G401 (cell line): ENCODE measurements at places on chromosomes 13 and 19. TPM values are rescaled to one million over a fixed set of nuclear protein-coding genes. Genes with fewer than 3 reads are reported as not detected.

DNA sequence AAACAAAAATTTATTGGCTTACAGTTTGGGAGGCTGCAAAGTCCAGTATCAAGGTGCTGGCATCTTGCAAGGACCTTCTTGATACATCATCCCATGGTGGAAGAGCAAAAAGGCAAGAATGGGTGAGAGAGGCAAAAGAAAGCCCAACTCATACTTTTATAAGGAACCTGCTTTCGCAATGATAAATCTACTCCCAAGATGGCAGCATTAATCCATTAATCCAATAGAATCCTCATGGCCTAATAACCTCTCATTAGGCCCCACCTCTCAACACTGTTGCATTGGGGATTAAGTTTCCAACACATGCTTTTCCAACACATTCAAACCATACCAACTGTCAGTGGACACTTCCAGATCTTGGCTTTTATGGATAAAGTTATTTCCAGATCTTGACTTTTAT, 48.7 kb upstream of the ZNF507 start:
- DNase-seq = no peak

- DNase-seq = no peak
Measured at GRCh38 chr13:20824762-20825476, 51.2 kb upstream of the EEF1AKMT1 start.

DNA sequence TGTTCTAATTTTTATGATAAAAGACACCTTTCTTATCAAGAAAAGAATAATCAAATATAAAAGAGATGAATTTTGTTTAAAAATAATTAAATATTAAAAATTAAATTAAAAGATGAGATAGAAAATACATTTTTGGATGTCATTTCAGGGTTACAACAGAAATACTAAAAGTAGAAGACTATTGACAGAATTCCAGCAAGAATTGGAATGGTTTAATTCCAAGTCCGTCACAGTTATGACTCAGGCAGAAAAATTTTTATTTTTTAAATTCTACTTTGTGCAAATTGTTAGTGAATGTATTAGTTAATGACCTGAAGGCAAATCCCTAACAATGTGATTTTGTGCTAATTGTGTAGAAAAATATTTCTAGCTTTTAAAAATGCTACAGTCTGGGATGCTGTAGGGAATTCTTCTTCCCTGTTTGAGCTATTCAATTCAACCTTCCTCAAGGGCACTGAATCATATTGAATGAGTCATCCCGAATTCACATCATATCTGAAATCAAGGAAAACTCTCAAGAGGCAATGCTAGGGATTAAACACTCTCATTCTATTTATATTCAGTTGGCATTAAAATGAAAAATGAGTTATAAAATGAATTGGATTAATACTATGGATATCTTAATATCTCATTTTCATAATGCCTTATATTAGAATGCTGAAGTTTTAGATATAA, 633.5 kb upstream of the ATXN8OS start:
- DNase-seq = no peak

DNA sequence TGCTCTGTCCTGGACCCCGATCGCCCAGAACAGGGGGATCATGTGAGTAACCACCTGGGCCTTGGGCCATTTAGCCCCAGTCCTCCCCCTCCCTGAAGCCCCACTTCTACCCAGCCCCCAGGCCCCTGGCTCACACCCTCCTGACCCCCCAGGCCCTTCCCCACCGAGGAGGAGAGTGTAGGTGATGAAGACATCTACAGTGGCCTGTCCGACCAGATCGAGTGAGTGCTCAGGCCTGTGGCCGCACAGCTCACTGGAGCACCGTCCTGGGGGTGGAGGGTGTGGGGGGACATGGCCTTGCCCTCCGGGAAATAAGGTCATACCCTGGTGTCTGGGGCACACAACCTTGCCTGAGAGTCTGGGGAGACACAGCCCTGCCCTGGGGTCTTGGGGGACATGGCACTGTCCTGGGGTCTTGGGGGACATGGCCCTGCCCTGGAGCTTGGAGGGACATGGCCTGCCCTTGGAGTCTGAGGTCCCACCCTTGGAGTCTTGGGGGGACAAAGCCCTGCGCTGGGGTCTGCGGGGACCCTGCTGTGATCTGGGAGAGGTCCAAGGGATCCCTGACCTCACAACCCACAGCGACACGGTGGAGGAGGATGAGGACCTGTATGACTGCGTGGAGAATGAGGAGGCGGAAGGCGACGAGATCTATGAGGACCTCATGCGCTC, 49.3 kb downstream of the VAV1 start:
- no peak for DNase-seq

DNA sequence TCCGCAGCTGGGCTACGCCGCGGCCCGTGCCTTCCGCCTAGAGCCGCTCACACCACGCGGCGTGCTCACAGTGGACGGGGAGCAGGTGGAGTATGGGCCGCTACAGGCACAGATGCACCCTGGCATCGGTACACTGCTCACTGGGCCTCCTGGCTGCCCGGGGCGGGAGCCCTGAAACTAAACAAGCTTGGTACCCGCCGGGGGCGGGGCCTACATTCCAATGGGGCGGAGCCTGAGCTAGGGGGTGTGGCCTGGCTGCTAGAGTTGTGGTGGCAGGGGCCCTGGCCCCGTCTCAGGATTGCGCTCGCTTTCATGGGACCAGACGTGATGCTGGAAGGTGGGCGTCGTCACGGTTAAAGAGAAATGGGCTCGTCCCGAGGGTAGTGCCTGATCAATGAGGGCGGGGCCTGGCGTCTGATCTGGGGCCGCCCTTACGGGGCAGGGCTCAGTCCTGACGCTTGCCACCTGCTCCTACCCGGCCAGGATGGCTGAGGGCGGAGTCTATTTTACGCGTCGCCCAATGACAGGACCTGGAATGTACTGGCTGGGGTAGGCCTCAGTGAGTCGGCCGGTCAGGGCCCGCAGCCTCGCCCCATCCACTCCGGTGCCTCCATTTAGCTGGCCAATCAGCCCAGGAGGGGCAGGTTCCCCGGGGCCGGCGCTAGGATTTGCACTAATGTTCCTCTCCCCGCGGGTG, 7.4 kb downstream of the DBP start:
- peak; percentile 85 for DNase-seq

DNA sequence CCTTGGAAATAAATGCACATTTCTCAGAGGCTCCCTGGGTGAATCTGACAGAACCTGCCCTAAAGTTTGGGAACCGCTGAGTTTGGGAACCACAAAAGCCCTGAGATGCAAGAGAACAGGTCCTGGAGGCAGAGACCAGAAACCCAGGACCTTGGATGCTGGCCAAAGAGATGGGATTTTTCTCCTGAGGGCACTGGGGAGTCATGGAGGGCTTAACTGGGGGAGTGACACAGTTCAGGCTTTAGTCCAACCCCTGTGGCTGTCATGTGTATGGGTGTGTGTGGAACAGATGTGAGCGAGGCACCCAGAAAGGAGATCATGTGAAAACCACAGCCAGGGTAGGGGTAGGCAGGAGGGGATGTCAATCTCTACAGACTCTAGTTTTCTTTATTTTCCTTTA, 3.9 kb upstream of the NCCRP1 start:
- no peak for DNase-seq

DNA sequence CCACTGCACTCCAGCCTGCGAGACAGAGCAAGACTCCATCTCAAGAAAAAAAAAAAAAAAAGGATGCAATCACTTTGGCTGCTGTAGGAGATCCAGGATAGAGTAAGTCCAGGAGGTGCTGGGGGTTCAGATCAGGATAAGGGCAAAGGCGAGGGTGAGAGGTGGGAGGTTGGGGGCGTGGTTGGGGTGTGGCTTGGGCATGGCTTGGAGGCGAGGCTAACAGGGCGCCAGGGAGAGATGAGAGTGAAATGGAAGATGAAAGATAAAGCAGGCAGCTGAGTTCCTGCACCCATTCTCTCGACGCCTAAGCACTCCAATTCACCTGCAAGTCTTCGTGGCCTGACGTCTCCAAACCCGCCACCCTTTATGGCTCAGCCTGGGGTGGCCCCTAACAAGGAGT, 25.0 kb upstream of the ZNRF4 start:
- DNase-seq = no peak

DNA sequence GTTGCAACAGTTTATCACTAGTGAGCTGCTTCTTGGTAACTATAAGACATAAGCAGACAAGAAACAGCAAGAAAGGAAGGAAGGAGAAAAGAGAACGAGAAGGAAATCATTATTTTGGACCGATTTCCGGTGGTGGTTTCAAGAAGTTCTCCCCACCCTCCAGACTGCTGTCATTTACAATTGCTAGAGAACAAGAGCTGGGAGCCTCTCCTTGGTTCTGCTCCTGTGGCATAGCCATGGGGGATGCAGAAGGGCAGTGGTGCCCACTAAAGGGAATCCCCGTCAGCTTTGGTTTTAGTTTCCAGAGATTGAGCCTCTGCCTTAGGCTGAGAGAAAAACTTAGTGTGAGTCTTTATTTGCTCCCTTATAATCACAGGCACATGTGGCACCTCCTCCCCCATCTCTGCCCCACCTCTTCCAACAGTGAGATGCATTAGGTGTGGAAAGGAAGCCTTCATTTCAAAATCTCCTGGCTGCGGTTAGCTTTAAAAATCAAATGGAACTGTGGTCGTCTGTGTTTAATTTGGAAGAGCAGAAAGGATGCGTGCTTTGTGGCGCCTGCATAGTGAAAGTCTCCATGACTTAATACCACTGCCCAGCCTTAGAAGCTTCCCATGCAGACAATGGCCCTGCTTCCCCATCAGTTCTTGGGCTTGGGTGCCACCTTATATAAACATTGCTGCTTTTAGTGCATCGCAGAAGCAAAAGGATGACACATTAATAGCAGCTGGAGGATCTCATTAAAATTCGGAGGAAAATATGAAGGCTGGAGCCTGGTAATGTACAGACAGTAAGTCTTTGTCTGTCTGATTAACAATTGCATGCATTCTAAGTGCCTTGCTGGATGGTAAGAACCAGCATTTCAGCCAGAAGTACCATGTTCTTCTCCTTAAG, 25.0 kb downstream of the LRCH1 start:
- DNase-seq = no peak

- peak; percentile 49 for DNase-seq
Measured at GRCh38 chr13:95624020-95624419, 20.5 kb downstream of the DZIP1 start.

DNA sequence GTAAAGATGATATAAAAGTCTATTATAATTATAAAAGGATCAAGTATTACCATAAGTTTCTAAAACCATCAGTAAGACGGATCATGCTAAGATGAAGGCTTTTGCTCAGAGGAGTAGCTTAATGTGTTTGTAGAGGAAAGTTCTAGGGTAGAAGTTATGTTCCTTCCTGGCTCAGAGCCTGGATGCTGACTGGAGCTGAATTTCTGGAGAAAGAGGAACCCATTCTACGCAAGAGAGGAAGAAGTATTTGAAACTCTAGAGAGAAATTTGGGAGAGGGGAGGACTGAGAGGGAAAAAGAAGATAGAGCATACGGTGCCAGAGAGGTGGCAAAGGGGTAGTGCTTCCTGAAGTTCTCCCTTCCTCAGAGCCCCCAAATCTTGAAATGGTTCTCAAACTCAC, 51.4 kb upstream of the SGCG start:
- DNase-seq = no peak

- peak; percentile 78 for DNase-seq
Measured at GRCh38 chr13:99922631-99923404, 48.7 kb downstream of the ZIC5 start.

DNA sequence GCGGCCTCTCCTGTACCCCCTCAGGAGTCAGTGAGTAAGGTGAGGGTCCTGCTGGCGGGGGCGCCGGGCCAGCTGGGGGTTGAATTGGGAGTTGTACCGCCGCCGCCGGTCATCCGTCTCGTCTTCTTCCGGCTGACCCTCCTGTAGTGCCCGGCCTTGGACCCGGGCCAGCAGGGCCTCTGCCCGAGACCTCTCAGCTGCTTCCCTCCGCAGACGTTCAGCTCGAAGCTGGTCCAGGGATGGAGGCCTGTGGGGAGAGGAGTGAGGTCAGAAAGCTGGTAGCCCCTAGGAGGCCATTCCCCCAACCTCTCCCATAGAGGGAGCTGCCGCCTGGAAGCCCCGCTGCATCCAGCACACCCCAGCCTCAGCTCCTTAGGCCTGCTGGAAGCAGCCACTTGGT, 3.8 kb downstream of the LENG1 start:
- no peak for DNase-seq

GRCh38 chr13:94546061-94546839, 49.7 kb downstream of the TGDS start:
- no peak for DNase-seq

SYNE4 gene
- 0.37 and 1.1 TPM in 2 replicates for total RNA-seq

- no peak for DNase-seq
Measured at GRCh38 chr19:41500443-41500842, 57.5 kb downstream of the ERICH4 start.

GRCh38 chr19:30064771-30065494, 122.9 kb downstream of the URI1 start:
- DNase-seq = peak; percentile 59

ZNF568 gene
- 0.12 and 0.14 TPM in 2 replicates for total RNA-seq

DNA sequence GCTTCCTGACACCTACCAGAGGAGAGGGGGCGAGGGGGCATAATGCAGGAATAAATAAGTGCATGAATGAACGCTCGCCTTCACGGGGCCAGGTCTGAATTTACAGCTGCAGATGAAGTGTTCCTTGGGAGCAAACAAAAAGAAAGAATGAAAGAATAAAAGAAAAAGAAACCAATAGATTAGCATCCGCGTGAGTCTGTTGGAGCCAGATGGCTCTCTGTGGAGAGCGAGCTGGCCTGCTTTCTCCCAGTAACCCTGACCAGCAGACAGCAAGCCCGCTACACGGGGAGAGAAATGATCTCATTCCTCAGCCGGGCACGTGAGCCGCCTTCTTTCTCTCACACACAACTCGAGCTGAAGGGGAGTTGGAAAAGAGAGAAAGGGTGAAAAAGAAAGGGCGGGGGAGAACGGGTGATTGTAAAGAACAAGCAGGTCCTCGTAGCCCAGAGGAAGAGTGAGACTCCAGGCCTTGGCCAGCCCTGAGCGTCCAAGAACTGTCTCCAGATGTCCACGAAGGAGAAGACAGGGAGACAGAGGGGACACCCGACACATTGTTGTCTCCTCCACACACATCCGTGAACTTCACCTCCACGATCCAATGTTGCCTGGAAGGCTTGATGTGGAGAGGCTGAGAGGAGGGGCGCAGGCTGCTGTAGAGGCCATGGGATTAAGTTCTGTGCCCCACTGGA, 81.4 kb downstream of the RNASEH2B start:
- DNase-seq = peak; percentile 95

ARHGAP45 gene
- total RNA-seq = 126 and 134 TPM in 2 replicates

- DNase-seq = no peak
Measured at GRCh38 chr13:73943137-73943964, 190.9 kb downstream of the KLF12 start.
